Activated T-helper 1 cell treated with Interleukin-2 at 50 U/mL for 16 hours (primary cell): ENCODE measurements at places on chromosomes 4 and X.

DNA sequence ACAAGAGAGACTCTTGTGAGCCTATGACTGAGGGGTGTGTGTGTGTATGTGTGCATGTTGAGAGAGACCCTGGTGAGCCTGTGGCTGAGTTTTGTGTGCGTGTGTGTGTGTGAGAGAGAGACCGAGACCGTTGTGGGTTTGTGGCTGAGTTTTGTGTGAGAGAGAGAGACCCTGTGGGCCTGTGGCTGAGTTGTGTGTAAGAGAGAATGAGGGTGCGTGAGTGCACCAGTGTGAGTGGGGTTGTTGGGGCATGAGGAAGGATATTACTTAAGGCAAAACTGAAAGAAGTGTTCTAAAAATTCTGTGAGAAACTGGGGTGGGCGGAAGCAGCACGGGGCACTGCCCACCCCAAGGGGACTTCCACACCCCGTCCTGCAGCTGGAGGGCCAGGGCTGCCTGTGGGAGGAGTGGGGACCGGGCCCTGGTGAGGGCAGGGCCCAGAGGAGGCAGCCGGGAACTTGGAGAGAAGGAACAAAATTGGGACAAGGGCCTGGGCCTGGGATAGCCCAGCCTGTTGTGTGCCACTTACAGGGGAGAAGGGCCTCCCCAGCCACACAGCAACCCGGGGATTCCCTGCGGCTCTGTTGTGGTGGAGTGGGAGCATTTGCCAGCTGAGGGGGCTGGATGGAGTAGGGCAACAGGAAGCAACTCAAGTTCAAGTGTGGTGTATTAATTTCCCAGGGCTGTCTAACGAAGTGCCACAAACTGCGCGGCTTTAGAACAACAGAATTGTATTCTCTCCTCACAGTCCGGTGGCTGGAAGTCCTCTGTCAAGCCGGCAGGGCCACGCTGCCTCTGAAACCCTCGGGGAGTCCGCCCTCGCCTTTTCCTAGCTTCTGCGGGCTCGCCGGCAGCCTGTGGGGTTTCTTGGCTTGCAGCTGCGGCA lies 22.1 kb downstream of the TMEM131L start:
- DNase-seq: peak; percentile 58

DNA sequence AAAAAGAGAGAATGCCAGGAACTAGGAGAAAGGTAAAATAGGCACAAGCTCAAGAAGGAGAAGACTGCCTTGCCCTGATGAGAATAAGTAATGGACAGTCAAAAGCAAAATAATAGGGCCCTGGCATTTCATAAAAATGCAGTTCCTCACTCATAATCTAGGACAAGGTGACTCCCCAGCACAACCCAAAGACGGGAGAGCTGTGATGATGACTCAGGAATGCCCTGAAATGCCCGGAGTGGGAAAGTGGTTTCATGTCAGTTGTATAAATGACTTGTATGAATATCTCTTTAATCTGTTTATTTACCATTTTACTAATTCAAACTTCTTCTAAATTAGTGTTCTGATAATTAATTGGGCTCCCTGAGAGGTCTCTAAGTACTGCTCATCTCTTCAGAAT lies 28.8 kb upstream of the SETD7 start:
- DNase-seq: no peak

- DNase-seq: no peak
Measured at GRCh38 chrX:119579414-119579813, 5.1 kb downstream of the UBE2A start.

- no peak for DNase-seq
Measured at GRCh38 chrX:267771-268261, 13.4 kb upstream of the PLCXD1 start.

DNA sequence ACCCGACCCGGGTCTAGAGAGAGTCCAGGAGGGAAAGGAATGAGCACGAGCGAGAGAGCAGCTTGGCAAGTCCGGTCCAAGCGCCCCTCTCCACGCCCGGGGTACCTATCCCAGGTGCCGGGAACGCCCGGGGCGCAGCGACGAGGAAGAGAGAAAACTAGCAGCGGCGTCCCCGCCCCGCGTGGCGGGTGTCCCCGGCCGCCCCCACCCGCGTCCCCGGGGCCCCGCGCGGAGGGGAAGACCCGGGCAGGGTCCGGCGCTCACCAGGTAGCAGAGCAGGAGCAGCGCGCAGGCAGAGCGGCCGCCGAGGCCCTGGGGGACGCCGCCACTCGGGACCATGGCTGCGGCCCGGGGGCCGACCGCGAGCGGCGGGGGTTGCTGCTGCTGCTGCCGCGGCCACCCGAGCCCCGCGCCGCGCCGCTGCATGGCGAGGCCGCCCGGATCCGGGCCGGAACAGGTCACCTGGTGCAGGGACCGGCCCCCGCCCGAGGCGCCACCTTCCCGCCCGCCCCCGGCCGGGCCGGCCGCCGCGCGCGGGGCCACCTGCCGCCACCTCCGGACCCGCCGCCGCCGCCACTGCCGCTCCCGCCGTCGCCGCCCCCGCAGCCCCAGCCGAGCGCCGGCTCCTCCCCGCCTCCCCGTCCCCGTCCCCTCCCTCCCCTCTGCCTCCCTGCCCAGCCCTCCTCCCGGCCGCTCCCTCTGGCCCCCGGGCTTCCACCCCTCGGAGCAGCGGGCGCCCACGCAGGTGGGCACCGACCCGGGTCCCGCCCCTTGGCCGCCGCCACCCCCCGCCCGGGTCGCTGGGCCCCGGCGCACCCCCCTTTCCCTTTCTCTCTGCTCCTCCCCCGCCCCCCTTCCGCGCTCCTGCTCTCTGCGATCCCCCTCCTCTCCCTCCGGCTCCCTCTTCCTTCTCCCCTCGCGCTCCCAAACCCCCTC lies at the start of gene SEL1L3:
TSS of gene SEL1L3 (minus strand) at position 578 of the 936 bp plus-strand sequence. CDS start at position 426, 152 bp downstream.
- DNase-seq: peak; percentile 31

DNA sequence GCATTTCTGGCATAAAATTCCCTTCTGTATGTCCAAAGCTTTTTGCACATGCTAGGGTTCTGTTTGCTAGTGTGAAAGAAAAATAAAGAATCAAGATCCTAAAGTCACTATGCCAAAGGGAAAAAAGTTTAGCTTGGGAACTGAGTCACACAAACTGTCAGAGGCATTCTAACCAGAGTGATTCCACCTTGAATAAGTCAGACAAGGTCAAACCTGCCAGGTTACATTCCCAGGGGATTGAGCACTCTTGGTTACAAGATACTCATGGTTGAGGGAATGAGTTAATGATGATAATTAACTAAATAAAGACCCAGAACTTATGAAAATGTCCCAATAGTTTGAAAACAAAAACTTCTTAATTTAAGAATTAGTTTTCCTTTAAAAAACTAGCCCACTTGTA lies 13.7 kb upstream of the UGT2B17 start:
- no peak for DNase-seq

GRCh38 chr4:154126276-154126675 lies 337.4 kb upstream of the SFRP2 start:
- no peak for DNase-seq

GRCh38 chr4:4247696-4248028 lies 361 bp downstream of the TMEM128 start:
- DNase-seq: no peak

- peak; percentile 13 for DNase-seq
Measured at GRCh38 chrX:47232803-47233332, at the start of gene USP11. Gene USP11 (plus strand): TSS chrX:47233009. CDS start chrX:47233044, 35 bp downstream.
